AML-193 (cell line): ENCODE measurements at places on chromosomes 7 and 10.

GRCh38 chr10:83978681-83979383 lies 160.5 kb upstream of the GHITM start:
- DNase-seq = no peak

DNA sequence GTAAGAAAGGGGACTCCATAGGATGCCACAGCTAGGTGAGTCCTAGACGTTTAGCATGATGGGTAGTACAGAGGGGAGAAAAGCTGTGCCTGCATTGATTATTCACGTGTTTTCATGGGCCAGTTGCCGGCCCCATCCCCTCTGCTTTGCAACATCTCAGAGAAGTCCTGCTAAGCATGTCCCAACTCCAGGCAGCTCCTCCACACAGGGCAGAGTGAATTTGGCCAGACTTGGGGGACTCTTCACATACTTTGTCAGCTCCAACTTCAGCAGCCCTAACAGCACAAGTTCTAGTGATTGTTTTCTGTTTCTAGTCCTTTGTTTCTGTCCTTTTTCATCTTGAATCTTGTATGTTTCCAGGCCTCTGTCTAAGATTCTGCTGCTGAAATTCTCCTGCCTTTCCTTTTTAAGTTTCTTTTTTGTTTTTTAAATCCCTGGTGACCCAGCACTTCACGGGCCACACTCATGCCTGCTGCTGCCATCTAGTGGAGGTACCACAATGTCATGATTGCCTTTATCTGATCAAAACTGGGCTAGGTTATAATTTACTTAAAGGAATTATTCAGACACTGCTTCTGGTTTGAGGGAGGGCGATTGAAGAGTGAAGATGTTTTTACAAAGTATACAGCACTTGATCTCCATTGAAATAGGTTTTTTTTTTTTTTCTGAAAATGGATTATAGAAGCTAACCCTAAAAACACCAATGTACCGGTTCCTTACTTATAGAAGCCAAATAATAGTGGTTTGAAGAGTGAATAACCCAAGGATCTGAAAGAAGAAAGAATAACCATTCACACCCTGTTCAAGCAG lies 276.9 kb downstream of the CSTF2T start:
- DNase-seq = no peak

DNA sequence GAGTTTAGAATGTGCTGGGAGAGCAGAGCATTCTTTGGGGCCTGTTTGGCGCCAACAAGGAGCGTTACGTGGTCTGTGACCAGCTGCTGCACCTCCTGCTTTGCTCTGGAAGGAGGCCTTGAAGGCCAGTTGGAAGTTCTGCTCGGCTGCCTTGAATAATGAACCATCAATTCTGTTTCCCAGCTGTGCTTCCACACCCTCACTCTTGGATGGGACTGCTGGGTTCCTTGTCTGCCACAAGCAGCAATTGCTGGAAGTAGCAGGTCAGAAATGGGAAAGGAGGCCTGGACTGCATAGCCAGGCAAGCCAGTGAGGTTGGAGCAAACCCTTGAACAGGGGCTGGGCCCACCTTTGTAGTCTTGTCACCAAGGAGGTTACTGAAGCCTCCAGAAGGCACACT lies 86.6 kb upstream of the INSYN2A start:
- no peak for DNase-seq

GRCh38 chr10:3635211-3635671 lies 149.8 kb downstream of the KLF6 start:
- no peak for DNase-seq

- peak; percentile 66 for DNase-seq
Measured at GRCh38 chr10:72297281-72297804, 23.6 kb downstream of the DDIT4 start.

DNA sequence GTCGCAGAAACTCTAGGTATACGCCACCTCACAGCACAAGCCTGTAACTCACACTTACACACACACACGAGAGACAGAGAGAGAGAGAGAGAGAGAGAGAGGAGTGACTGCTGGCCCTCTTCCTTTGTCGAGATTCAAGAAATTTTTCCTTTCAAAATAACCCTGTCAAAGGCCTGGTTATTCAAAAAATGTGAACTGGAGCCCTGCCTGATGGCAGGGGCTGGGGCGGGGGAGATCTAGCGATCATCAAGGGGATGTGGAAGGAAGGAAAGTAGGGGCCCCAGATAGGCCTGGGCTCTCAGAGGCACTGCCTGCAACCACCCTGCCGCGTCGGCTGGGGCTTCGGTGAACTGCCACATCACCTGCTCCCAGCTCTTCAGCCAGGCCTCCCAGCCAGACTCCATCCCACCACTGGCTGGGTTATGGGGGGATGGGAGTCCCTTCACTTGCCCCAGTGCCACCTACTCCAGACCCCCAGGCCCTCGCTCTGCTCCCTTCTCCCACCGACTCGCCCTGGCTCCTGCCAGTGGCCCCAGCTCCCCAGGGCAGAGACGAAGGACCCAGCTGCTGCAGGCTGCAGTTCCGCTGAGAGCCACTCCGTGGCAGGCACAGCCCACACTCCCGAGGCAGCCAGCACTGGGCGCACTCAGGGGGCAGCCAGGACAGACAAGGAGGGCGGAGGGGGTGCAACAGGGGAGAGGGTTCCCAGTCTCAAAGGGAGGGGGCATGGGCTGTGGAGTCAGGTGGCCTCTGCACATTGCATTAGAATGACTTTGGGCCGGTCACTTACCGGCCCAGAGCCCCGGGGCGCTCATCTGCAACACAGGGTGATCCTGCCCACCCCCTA lies 15.3 kb downstream of the KCNH2 start:
- no peak for DNase-seq

DNA sequence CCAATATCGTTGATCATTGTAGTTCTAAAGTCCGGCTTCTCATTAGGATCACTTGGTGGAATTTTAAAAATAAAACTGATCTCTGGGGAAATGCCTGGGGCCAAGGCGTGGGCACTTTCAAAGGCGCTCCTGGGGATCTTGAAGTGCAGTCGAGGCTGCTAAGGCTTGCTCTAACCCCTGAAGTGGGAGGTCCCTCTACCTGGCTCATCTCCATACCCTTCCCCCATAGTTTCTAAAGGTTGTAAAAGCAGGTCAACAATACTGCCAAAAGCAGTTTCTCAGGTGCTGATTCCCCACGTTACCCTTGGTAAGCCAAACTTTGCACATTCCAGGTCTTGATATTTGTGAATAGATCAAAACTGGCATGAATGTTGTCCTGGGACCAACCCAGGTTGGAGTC lies 79.0 kb upstream of the SP8 start:
- no peak for DNase-seq

- no peak for DNase-seq
Measured at GRCh38 chr7:47786557-47787248, 161.6 kb downstream of the PKD1L1 start.

DNA sequence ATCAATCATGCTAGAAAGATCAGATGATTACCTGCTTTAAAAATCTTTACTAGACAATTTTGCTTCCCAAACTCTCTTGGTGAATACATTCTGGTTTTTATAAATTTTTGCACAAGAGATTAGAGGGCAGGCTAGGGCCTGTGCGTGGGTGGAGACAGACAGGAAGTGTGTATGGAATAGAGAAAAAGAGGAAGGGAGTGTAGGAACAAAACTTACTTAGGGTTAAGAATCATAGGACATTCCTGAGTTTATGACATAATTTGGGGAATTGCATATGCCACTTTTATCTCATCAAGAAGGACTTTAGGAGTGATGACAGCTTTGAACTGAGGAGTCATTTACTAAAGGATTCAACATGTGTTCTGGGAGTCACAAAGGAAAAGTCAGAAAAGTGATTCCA lies 31.3 kb downstream of the LAMB1 start:
- no peak for DNase-seq

- no peak for DNase-seq
Measured at GRCh38 chr10:76769582-76769981, 868.0 kb downstream of the KCNMA1 start.
